Activated T-cell treated with anti-CD3 and anti-CD28 coated beads, Interleukin-2, amount 50 U/mL, for 4 hours (primary cell): ENCODE measurements at places on chromosomes 3 and 15. TPM values are rescaled to one million over a fixed set of nuclear protein-coding genes. Genes with fewer than 3 reads are reported as not detected.

The ZNF80 gene
- 0.22 TPM for total RNA-seq

The GOLGA8J gene
- not detected for total RNA-seq

The SMCO1 gene
- total RNA-seq, result not detected

DNA sequence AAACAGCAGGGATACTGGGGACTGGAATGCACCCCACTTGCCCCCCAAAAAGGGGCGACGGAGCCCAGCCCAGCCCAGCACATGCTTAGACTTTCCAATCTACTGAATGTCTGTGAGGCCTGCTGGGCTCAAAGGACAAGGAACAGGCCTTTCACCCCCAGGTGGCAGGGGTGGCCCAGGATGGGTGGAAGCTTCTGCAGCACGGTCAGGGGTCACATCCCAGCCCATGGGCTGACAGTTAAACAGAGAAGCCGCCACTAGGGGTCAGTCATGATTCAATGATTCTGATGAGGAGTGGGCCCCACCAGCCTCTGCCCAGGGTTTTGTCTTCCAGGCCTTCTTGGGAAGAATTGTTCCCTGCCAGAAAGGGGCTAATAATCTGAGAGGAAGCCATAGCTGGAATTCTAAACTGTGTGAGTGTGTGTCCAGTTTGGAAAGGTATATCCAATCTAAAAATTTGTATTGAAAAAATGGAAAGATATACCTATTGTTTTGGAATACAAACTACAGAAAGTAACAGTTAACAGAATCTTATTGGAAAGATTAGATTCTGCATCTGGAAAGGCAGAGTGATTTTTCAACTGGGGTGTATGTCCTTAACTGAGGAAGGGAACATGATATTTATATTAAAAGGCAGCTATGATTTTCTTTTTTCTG, 2.2 kb downstream of the CHRNB4 start:
- peak; percentile 28 for DNase-seq

DNA sequence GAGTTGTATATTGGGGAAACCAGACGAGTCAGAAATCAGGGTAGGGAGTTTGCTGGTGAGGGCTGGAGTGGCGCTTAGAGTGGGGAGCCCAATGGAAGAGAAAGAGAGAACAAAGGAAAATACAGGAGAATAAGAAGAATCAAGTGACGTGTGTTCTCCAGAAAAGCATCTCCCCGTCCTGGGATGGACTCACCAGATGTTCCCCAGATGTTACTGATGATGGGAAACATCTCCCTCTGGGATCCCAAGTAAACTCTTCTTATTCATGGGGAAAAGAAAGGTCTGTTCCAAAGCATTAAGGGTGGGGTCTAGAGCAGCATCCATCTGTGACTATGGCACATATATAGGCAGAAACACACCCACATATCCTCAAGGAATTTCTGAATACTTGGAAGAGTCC, 3.0 kb upstream of the CSRNP1 start:
- no peak for DNase-seq

- no peak for DNase-seq
Observed at GRCh38 chr3:1971780-1972179, 126.9 kb upstream of the CNTN4 start.

- DNase-seq, result no peak
Observed at GRCh38 chr3:155701882-155702465, 42.9 kb downstream of the PLCH1 start.
